Fibroblast of the aortic adventitia (primary cell): ENCODE measurements at places on chromosomes 1 and 21.

DNA sequence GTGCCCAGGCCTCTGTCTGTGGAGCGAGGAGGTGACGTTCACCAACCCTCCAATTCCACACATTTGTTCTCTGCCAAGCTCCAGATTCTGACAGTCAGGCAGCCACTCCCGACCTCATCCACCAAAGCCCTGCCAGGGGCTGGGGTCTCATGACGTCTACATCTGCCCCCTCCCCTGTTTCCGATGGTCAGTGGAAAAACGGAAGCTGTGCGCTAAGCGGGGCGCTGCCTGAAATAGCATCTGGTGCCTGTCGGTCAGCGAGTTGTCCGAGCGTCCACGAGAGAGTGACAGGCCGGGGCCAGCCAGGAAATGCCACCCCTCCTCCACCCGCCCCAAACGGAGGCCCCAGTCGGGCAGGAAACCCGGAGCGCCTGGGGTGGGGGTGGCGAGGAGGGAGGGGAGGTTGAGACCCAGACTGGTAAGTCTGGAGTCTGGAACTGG, 3.2 kb upstream of the TAL1 start:
- DNase-seq = no peak

DNA sequence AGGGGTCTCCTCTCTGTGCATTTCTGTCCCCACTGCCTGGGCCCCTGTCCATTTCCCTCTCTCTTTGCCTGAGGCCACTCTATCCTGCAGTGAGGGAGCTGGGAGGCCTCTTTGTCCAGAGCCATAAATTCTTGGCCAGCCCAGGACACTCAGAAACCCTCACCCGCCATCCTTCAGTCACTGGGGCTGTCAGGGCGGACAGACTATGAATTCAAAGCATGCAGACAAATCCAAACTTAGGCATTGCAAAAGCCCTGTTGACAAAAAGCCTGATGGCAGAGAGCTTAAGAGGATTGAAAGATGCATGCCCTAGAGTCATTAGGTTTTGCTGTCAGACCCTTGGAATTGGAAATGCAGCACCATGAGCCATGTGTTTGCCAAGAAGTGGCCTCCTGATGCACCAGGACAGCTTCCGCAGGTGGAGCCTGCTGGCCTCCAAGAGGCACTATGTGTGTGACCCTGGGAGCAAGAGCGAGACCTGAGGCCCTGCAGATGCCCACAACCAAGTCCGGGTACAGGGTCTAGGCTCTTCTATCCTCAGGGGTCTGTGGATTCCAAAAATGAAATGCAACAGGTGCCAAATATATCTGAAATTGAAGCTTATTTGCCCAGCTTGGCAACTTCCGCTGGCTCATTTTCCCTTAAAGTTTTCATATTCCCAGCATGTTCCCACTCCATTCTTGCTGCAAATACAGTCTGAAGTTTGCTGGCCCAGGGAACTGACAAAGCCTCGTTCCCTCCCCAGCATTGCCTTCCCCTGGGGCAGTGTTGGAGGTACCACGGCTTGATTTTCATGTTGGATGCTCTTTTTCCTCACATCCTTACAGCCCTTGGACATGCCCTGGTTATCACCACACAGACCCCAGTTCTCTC, 177.9 kb downstream of the PGBD5 start:
- DNase-seq = no peak

- DNase-seq = no peak
Observed at GRCh38 chr1:223738465-223739365, 26.4 kb downstream of the CAPN2 start.

GRCh38 chr1:175884369-175884768, 141.0 kb upstream of the TNR start:
- DNase-seq = no peak

DNA sequence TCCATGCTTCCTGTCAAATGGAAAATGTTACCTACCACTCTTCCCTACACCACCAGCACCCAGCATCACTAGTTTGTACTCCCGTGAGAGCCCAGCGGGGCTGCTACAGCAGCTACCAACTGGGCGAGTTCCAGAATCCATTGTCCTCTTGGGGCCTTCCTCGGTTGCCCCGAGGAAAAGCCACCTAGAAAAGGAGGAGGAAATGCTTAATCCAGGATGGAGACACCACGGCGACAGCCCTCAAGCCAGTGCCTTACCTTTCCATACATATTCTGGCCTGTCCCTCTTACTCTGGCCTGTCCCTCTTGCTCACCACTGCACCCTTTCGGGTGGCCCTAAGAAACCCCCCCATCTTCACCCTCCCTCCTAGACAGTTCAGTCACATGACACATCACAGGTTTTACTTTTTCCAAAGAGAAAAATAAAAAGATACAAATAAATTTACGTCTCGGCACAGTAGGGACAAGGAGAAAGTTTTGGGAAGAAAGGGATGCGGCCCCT, 478 bp downstream of the RIT1 start:
- DNase-seq = peak; percentile 46

DNA sequence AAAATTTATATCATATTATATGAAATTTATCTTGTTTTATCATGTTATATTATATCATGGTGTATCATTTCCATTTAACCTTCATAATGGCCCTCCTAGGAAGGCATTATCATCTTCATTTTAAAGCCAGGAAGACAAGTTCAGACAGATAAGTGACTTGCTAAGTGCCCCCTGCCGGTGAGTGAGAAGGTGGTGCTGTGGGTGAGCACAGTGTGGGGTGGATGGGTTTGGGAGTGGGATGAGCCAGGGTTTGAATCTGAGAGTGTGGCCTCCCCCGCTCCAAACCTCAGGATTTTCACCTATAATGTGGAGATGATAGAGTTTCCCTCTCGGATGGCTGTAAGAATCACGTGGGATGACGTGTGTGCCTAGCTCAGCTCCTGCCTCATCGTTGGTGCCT, 108.7 kb upstream of the IGSF21 start:
- peak; percentile 2 for DNase-seq

GRCh38 chr21:25508364-25508763, 98.9 kb downstream of the MRPL39 start:
- DNase-seq = no peak

GRCh38 chr21:31133243-31133830, 95.1 kb upstream of the KRTAP19-8 start:
- no peak for DNase-seq

DNA sequence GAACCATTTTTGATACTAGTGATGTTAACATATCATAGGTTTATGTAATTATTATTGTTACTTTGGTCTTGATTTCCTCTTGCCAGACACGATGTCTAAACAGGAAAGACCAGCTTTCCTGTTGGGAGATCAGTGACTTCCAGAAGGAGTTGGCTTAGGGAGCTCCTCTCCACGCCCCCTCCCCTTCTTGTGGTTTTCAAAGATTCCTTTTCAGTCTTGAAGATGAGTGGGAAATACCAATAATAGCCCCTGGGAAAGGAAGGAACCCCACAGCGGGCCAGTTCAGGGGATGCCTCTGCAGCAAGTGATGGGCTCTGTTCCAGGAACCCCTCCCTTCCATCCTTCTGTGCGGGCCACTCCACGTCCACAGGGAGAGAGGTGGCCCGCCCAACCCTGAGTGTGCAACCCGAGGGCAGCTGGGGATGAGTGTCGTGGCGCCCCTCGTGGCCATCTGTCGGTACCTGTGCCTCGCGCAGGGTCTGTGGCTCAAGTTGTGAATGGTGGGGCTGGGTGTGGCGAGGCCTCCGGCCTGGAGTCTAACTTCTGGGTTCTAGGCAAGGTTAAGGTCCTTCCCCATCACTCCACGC, 65.7 kb downstream of the TLR5 start:
- no peak for DNase-seq

DNA sequence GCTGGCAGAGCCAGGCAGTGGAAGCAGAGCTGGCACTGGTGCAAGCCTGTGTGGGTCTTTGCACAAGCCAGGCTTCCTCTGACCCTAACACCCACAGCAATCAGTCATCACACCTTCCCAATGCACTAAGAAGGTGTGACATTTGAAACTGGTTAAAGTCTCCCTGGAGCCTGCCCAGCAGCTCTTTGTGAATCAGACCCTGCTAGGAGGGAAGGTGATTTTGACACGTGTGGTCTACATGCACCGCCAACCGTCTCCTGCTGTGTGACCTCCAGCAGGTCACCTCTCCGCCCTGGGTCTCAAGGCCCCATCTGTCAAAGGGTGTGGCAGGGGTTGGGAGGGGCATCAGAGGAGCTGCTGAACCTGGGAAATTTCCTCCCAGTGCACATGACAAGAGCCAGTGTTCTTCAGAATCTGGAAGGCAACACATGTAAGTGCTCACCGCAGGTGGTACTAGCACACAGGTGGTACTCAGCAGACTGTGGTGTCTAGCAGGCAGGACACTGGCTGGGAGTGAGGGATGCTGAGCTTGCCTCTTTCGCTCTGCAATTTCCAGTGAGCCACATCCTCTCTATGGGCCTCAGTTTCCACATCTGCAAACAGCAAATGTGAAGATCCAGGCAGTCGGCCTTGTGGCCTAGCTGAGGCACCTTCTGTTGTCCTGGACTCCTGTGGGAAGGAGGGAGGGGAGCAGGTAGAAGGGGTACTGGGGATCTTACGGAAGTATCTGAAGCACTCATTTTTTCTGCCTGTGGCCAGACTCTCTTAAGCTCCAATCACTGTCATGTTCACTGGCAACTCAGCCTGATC, 123.2 kb downstream of the DMRTB1 start:
- DNase-seq = no peak

DNA sequence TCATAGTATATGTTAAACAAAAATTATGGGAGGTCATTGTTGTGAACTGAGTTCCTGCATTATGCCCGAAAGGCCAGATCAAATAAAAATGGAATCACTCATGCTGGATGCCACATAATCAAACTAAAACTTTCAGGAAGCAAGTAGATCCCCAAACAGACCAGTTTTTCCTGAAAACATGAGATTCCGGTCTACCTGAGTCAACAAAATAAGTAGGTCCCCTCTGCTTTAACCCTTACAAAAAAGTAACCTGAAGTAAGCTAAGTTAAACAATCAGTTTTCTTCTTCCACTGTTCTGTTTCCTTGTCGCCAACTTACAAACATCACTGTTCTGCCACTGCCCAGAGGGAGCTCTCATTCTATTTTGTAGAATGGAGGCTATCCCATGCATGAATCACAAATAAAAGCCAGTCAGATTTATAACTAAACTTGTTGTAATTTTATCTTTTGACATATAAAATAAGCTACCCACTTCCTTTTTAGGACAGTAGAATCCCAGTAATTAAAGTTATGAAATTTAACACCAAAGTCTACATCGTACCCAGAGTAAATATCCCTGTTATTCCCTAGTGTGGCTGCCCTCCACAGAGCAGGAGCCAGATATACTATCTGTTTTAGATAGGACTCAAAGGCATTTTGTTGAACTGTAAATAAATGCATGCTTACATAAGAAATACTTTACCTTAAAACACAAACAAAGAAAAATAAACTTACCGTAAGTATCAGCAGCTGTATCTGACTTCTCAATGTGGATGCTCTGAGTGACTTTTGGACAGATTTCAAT, 149.4 kb downstream of the TIAM1 start:
- no peak for DNase-seq

DNA sequence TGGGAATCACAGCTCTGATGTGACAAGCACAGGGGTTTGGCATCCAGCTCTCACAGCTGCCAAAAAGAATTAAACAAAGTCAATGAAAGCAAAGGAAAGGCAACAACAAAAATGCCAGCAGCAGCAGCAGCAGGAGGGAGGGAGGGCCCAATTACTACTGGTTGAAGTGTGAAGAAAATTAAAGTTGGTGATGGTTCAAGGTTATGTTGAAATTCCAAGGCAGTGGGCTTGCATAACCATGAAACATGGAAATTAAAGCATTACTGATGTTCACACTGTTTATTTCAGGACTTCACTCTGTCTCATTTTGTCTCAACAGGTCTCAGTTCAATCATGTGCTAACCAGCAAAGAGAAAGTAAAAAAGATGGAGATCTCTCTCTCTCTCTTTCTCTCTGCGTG, 220.3 kb upstream of the LYPLAL1 start:
- no peak for DNase-seq

GRCh38 chr1:66711420-66711819, 40.8 kb upstream of the DYNLT5 start:
- no peak for DNase-seq

DNA sequence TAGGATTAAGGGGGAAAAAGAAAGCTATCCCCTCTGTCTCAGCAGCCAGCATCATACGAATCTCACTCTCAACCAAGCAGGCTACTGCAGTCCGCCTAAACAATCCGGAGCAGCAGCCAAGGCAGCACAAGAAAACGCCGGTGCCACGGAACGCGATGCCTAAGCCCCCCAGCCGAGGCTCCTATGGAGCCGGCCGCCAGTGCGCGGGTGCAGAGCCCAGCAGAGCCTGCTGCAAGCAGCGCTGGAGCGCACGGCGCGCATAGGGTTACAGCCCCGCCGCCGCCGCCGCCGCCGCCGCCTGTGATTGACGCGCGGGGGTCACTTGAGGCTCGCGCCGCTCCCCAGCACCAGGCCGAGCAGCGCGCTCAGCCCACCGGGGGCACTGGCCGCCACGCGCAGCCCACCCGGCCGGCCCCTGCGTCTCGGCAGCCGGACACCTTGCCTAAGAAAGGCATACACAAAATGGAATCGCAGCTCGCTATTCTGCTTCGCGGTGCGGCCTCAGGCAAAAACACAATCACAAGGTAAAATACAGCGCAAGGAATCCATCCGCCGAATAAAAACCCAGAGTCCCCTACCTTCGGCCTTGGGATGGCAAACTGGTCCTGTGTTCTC, 780 bp downstream of the HIVEP3 start:
- DNase-seq = peak; percentile 25

DNA sequence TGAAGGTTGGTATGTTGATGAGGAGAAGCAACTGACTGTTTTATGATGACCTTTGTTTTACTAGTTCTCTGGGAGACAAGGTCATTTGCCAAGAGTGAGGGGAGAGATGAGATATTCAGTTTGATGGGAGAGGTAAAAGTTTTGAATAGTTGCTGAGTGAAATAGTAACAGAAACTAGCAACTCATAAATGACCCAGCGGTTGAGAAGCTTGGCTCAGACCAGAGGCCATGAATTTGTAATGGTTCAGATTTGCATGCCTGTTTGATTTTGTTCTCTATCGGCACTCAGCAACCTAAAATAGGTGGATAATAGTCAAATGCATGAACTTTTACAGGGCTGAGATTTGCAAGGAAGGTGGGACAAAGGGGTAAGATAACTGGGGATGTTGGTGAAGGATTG, 6.6 kb downstream of the CCDC30 start:
- DNase-seq = no peak

GRCh38 chr21:41992576-41992975, 17.6 kb downstream of the ZBTB21 start:
- DNase-seq = no peak

DNA sequence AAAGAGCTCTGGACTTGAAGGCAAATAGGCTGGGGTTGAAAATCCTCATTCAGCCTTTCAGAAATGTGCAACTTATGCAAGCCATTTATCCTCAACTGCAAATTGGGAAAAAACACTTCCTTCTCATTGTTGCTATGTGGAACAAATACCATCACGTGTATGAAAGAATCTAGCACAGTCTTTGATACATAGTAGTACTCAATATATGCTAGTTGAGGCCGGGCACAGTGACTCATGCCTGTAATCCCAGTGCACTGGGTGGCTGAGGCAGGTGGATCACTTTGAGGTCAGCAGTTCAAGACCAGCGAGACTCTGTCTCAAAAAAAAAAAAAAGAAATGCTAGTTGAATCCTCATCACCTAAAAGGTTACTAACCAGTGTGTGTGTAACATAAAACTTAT, 8.2 kb downstream of the PI4KB start:
- no peak for DNase-seq
